ENCODE measurements at places on chromosomes 2 and 18.

GRCh38 chr2:234910186-234910679, 41.6 kb upstream of the SH3BP4 start:
- no peak for DNase-seq

- no peak for DNase-seq
Observed at GRCh38 chr2:233349005-233349998, 5.0 kb upstream of the DGKD start.

- no peak for DNase-seq
Observed at GRCh38 chr2:120620025-120620793, 115.5 kb upstream of the GLI2 start.

- DNase-seq, result no peak
Observed at GRCh38 chr2:128472789-128473174, 154.1 kb upstream of the HS6ST1 start.

DNA sequence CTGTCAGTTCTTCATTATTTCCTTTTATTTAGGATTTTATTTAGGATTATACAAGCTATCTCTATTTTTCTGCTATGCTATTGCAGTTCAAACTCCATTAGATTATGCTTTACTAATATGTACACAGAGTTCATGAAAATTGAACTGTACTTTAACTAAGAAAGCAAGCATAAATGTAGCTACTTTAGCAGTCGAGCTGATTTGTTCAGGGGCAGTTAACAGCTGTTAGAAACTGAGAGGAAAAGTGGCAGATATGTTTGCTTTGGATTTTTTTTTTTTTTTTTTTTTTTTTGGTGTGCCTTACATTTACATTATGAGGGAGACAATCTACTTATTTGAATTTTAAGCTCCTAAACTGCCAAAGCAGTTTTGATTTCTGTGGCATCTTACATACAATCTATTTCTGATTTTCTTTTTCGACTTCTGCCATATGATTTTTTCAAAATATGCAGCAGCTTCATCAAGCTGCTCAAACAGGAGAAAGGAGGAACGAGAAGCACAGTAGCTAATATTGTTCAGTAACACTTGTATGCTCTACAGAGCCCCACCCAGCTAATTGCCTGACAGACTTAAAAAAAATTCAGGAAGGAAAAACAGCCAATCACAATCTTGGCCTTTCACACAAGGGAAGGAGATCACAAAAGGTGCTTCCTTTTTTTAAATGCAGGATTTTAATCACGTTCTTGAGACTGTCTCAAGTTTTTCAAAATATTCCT, 233.4 kb upstream of the SIX3 start:
- DNase-seq, result no peak

- peak; percentile 18 for DNase-seq
Observed at GRCh38 chr2:65129286-65129825, 550 bp downstream of the RAB1A start.
